Stimulated activated CD4-positive, alpha-beta T cell treated with anti-CD3 and anti-CD28 coated beads, Interleukin-4, amount 100 ng/mL, for 24 hours (primary cell): ENCODE measurements at places on chromosomes 7 and 10.

DNA sequence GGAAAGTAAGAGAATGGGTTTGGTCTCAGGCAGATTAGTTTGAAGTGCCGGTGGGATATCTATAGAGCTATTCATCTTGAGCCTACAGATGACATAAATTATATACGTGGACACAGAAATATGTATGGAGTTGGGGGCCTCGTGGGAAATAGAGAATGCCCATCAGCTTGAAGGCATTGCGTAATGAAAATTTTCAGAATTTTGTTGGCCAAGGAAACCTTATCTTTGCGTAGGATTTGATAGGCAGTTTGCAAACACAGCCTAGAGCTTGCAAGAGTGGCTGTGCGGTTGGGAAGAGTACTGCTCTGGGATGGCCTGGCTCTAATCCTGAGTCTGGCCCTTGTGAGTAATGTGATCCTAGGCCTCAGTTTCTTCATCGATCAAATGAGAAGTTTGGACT, 32.3 kb downstream of the MCM10 start:
- no peak for DNase-seq

DNA sequence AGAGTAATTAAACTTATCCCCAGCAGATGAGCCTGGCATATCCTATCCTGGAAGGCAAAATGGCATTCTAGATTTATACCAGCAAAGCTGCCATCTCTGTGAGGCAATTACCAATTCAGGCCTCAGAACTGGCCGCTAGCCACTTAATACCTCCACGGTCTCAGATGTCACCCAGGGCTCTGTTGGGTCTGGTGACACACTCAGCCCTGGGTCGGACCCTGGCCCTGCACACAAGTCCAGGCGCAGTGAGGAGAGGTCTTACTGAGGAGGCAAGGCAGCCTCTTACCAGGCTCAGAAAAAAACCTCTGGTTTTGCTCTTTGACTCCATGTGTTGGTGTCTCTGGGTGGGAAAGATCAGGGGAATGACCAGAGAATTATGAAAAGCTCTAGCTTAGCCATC, 186.6 kb downstream of the EMX2 start:
- no peak for DNase-seq

DNA sequence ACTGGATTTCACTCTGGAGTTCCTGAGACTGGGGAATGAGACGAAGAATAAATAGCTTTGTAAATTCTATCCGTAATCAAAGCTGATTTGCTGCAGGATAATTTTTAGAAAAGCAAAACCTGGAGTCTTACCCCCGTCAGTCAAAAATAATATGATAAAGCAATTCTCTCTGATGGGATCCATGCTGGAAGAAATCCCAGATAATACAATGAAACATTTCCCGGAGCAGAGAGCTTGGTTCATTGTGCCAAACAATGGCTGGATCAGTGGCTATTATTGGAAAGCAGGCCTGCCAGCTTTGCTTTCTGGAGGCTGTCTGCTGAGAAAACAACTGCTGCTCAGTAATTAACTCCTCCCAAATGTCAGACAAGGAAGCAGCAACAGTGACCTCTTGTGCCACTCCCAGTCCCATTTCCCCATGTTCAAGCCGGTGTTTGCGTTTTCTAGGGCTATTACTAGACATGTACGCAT, 609.4 kb upstream of the PCDH15 start:
- no peak for DNase-seq

DNA sequence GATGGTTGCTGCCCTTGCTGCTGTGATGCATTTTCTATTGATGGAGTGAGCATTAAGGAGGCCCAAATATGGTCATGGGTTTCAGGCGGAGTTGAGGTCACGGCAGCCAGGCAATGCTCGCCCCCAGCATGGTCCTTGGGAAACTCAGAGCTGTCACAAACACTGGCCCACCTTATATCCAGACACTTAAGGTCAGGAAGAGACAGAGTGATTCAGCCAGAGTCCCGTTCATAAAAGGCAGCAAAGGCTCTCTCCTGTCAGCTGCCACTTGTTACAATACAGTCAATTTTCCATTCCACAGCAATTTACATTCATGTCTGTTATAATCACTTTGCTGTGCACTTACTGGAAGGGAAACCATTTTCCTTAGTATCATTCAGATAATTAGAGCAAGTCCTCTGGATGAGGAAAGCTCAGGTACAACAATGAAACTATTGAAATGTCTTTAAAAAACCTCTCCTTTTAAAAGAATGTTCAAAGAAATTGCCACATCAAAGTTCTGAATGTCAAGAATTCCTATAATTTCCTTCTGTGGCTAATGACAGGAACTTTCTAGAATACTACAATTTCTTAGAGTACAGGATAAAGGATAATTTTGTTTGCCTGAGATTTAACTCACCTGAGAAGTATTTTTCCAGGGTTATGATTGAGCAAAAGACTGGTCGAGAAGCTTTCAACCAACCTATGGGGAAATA, 14.8 kb upstream of the ANKRD1 start:
- DNase-seq = no peak

GRCh38 chr7:95607561-95607960, 11.2 kb upstream of the PDK4 start:
- no peak for DNase-seq

GRCh38 chr10:17734432-17735080, 17.4 kb upstream of the TMEM236 start:
- no peak for DNase-seq

GRCh38 chr7:93574269-93574645, 267 bp downstream of the CALCR start:
- DNase-seq = no peak

DNA sequence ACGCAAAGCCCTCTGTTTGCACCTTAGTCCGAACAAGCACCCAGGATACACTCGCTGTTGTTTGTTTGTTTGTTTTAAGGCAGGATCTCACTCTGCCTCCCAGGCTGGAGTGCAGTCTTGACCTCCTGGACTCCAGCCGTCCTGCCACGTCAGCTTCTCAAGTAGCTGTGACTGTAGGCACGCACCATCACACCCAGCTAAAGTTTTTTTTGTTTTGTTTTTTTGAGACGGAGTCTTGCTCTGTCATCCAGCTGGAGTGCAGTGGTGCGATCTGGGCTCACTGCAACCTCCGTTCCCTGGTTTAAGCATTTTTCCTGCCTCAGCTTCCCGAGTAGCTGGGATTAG, 76.8 kb downstream of the CTBP2 start:
- DNase-seq = no peak

DNA sequence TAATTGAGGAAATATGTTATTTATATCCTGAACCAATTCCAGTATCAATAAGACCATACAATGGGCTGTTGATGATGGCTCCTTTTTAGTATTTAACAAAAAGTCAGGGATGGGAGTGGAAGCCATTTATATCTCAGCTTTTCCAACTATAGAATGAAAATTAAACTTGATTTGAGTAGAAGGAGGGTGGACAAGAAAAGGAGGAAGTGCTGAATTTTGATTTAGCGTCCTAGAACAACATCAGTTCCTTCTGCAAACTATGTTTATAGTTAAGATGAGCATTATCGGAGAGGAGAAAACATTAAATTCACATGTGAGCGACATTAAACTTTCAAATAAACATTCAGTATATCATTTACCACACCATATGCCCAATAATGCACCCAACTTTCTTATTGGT, 149.3 kb upstream of the YAE1 start:
- no peak for DNase-seq

DNA sequence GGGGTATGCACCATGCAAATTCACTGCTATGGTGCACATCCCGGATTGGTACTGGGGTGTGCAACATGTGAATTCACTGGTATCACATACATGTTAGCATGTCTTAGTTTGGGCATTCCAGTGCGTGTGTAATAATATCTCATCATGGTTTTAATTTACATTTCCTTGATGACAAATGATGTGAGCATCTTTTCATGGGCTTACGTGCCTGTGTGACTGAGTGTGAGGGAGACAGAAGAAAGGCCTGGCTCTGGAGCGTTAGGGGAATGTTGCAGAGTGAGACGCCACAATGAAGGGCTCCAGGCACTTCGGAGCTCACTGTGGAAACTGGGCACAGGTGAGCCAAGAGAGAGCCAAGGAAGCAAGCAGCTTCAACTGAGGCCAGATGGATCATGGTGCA, 162.6 kb downstream of the UBE2H start:
- no peak for DNase-seq

DNA sequence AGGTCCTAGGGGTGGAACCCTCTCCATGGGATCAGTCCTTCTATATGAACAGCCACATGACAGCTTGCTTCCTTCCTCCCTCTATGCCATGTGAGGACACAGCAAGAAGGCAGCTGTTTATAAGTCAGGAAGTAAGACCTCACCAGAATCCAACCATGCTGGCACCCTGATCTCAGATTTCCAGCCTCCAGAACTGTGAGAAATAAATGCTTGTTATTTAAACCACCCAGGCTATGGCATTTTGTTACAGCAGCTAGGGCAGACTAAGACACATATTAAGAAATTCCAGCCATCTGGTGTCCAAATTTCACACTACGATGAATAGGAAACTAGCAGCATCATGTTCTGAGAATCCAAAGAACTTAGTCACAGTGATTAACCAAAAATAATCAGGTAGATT, 140.1 kb downstream of the ZFAND4 start:
- DNase-seq = no peak

- no peak for DNase-seq
Measured at GRCh38 chr10:5188358-5188757, 3.4 kb upstream of the AKR1C8 start.

GRCh38 chr10:14617852-14618251, 156.8 kb downstream of the FAM107B start:
- DNase-seq = no peak

DNA sequence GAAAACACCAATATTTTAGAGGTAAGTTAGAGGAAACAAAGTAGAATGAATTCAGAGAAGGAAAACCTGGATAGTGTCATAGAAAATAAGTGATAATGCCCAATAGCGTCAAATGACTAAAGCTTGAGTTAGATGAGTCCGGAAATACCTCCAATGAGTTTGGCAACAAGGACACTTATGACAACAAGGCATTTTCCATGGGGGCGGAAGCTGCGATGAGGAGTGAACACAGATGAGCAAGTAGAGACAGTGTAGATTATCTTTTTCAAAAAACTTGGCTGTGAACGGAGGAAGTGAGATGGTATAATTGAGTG, 383 bp upstream of the R3HCC1L start:
- DNase-seq = no peak

- DNase-seq = no peak
Measured at GRCh38 chr7:30757342-30757692, 5.4 kb downstream of the INMT start.

GRCh38 chr7:33278095-33278494, 148.7 kb downstream of the BBS9 start:
- no peak for DNase-seq

DNA sequence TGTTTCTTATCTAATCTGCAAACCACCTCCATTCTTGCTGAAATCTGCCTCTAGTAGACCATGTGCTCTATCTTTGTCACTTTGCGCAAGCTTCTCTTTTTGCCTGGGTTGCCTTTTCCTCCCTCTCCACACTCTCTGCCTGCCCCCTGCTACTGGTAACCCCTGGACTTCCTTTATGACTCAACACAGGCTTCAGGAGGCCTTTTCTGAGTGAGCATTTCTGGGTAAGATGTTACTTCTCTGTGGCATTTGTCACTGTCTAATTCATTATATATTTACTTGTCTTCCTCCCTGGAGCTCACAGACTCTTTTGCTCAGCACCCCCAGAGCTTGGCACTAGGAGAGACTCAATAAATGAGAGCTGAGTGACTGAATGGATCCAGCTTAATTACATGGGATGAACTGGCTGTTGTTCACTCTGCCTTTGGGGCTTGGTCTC, 8.4 kb downstream of the GOLGA7B start:
- DNase-seq = no peak

GRCh38 chr7:80785276-80785675, 133.6 kb downstream of the SEMA3C start:
- no peak for DNase-seq

GRCh38 chr10:86775056-86775869, 18.8 kb downstream of the BMPR1A start:
- DNase-seq = no peak

- DNase-seq = no peak
Measured at GRCh38 chr10:120953897-120954296, 102.7 kb downstream of the WDR11 start.

GRCh38 chr7:12716722-12717121, 29.3 kb downstream of the ARL4A start:
- no peak for DNase-seq

- DNase-seq = no peak
Measured at GRCh38 chr10:78634835-78635234, 433.9 kb upstream of the ZMIZ1 start.

- DNase-seq = no peak
Measured at GRCh38 chr7:19397911-19398310, 252.7 kb upstream of the FERD3L start.

GRCh38 chr10:27104919-27105318, 4.6 kb upstream of the ANKRD26 start:
- no peak for DNase-seq

DNA sequence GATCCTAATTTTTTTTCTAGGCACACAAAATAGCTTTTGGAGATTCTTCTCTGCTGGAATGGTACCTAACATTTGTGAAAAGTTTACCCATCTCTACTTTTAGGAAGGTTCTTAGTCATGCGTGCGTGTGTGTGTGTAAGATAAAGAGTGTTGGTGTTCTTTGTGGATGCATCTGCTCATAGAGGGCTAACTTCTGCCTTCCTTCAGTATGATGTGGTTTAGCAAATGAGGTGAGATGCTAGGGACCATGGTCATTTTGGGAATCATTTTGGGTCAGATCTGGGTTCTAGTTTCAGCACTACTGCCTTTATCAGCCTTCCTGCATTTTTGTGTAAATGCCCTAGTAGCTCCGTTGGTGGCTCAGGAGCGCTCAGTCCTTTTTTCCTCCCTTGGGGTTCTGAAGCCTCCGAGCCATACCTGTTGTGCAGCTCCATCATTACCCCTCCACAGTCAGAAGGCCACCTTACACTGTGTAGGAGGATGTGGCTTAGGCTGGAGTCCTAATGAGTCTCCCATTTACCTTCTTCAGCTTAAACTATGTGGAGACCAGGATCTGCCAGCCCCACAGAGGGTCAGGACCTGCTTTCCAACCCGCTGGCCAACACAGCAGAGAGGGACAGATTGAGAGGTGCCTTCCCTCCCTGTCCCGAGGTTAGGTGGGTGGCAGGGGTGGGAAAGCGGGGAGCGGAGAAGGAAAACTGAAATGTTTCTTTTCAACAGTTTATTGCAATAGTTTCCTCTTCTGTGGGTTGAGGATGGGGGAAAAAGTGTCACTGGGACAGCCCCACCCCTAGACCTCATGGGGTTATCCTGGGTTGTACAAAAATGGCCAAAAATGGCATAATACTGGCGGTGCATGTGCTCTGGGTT, 31.2 kb downstream of the TSPAN14 start:
- no peak for DNase-seq

DNA sequence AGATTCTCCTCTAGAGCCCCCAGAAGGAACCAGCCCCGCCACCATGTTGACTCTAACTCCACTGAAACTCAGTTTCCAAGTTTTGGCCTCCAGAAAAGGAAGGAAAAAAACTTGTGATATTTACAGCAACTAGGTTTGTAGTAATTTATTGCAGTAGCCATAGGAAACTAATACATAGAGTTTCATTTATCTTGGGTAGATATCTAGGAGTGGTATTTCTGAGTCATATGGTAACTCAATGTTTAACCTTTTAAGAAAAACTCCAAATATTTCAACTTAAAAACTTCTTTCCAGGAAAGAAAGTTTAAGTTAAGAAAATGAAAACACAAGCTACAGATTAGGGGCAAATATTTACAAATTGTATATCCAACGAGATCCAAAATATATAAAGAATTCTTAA, 576.7 kb downstream of the KCNMA1 start:
- DNase-seq = no peak

- DNase-seq = no peak
Measured at GRCh38 chr7:156024201-156024600, 211.9 kb upstream of the SHH start.
